ENCODE measurements at places on chromosomes 5 and 9.

DNA sequence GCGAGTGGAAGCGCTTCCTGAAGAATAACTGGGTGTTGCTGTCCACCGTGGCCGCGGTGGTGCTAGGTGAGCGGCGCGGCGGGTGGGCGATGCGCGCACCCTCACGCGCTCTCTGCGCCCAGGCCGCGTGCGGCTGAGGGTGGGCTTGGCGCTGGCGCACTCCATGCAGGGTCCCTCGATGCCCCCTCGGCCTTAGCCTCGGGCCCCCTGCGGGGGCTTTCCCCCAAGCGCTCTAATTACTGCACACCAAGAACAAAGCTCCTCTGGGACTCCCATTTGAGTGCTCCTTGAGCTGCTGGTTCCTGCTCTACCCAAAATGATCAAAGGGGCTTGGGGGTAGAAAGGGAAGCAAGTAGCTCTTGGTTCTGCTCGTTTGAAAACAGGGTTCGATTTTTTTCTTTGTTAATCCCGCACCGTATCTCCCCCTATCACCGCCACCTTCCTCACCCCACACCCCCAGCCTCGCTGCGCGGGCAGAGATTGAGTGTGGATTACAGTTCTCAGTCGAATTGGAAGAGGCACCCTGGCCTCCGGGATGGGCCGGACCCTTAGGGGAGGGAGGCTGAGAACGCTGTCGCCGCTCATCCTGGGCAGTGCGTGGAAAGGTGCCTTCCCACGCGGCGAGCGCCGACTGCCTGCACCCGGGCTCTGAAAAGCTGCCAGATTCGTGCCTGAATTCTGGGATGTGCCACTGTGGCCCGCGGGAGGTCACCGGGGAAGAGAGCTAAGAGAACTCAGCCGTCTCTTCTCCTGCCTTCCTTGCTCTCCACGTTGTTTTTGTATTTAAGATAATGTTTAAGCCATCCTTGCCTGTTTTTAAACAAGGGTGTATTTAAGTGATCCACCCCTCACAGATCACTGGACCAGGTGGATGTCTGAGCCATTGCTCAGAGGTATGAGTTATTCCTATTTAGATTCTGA, 697 bp downstream of the SLC1A1 start:
- no peak for DNase-seq

- no peak for DNase-seq
These were observed 636.1 kb downstream of the KIF4B start for GRCh38 chr5:155649666-155650065.

- no peak for DNase-seq
These were observed at the start of gene EGFLAM for GRCh38 chr5:38258319-38259061. Gene EGFLAM (plus strand): TSS chr5:38258559. CDS start chr5:38258755, 196 bp downstream.

- no peak for DNase-seq
These were observed 30.0 kb upstream of the SLC6A19 start for GRCh38 chr5:1171340-1171941.

GRCh38 chr9:4082948-4083347, 216.9 kb downstream of the GLIS3 start:
- DNase-seq = no peak

- DNase-seq = no peak
These were observed 448.4 kb downstream of the BNC2 start for GRCh38 chr9:16422114-16422513.

DNA sequence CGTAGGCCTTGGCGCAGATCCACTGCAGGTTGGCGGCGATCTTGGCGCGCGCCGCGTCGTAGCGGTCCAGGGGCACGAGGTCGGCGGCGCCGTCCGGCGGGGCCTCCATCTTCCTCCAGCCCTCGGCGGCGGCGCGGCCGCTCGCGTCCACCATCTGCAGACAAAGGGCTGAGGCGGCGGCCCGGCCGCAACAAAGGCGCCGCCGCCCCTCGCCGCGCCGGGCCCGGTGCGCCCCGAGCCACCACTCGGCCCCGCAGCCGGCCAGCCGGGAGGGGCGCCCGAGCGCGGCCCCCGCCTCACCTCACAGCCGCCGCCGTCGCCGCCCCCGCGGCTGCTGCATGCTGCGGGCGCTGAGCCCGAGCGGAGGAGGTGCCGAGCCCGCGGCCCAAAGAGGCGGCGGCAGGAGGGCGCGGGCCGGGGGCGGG, 328 bp downstream of the CAMSAP1 start:
- no peak for DNase-seq

DNA sequence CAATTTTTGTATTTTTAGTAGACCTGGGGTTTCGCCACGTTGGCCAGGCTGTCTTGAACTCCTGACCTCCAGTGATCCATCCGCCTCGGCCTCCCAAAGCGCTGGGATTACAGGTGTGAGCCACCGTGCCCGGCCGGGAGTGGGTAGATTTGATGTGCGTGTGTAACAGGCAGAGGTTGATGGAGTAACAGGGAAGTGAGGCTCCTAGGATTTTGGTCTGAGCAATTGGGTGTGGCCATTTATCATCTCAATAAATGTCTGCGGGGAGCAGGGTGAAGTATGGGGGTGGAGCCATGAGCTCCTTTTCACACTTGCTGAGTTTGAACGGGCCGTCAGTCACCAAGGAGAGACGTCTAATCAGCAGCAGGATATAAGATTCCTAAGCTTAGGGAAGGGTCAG, 1.2 kb upstream of the REXO4 start:
- no peak for DNase-seq

GRCh38 chr5:135729321-135729786, 105.1 kb upstream of the SLC25A48 start:
- no peak for DNase-seq

- no peak for DNase-seq
These were observed 16.8 kb downstream of the KLF4 start for GRCh38 chr9:107472581-107473340.

GRCh38 chr5:45696206-45696836, at the start of gene HCN1:
Gene HCN1 (minus strand): TSS chr5:45696380.
- no peak for DNase-seq

- no peak for DNase-seq
These were observed 233.8 kb upstream of the TMEM161B start for GRCh38 chr5:88502179-88503040.

DNA sequence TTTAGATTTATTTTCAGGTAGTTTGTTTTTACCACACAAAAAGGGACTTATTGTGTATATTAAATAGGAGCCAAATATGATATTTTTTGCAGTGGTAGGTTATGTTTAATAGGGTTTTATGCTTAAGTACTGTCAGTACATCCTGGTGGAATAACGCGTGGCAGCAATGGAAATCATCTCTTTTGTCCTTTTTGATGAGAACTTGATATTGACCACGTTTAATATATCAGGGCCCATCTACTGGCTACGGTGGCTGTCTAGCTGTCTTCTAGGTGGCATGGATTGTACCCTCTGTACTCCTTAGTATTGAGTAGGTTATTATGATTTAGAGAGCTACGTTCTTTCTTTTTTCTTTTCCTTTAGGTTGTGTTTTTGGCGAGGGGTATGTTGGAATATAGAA, 2.6 kb downstream of the BASP1 start:
- no peak for DNase-seq

GRCh38 chr9:6931913-6932312, 174.1 kb downstream of the KDM4C start:
- no peak for DNase-seq

DNA sequence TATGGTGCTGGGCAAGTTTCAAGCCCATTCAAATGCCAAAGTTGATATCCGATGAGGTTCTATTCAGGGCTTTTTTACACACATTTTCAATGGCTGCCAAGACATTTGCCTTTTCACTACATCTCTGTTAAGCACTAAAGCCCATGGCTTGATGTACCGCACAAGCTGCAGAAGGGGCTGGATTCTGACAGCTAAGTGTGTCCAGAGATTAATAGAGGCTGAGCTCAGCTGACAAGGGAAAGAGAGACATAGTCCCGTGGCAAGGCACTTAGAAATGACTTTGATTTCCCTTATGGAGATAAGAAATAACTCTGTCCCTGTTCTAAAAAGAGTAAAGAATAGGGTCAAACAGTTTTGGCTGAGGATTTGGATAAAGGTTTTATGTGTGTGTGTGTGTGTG, 198.6 kb downstream of the DMRT2 start:
- DNase-seq = no peak

DNA sequence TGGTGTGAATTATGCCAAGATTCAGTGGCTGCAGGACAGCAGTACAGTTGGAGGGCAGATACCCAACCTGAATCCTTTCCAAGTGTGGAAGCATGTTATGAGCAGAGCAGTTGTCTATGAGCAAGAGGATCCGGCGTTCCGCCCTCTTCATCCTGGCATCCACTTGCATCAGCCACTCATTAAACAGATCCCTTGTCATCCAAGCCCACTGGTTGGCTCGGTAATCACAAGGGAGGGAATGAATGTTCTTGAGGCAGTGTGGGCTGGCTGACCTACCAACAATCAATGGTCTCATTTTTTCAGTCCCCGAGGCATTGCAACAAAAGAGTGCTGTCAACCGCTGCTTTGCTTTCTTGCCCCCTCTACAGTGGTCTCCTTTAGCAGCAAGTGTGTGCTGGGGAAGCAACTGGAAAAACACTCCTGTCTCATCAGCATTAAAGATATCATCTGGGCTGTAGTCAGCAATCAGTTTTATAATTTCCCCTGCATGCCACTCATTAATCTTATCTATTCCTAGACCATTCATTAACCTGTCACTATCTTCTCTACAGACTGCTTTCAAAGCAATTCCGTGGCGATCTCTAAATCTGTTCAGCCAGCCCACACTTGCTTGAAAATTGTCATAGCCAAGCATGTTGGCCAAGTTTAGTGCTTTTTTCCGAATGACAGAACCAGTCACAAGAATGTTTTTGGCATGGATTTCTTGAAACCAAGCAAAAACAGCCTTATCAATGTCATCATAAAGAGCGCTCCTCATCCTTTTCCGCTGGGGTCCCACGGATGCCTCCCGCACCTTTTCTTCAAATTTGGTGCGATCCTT, 4.9 kb downstream of the TIGD6 start:
- no peak for DNase-seq

DNA sequence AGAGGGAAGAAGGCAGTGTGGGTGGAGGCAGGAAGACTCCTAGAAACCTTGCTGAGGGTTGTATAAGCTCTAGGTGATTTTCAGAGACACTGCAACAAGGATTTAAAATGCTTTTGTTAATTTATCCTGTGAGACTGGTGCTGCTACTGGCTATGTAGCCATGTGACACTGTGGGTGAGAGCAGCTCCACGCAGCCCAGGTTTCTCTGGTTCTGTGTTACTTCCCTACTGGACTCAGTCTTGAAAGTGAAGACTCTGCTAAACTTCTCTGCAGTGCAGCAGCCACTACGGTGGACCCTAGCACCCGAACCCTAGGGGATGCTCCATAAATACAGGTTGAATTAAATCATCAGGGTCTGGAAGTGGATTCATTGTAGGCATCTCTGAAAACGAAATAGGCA, 25.8 kb upstream of the EFNA5 start:
- DNase-seq = no peak

GRCh38 chr9:128254362-128254761, 21.4 kb downstream of the GOLGA2 start:
- DNase-seq = no peak

DNA sequence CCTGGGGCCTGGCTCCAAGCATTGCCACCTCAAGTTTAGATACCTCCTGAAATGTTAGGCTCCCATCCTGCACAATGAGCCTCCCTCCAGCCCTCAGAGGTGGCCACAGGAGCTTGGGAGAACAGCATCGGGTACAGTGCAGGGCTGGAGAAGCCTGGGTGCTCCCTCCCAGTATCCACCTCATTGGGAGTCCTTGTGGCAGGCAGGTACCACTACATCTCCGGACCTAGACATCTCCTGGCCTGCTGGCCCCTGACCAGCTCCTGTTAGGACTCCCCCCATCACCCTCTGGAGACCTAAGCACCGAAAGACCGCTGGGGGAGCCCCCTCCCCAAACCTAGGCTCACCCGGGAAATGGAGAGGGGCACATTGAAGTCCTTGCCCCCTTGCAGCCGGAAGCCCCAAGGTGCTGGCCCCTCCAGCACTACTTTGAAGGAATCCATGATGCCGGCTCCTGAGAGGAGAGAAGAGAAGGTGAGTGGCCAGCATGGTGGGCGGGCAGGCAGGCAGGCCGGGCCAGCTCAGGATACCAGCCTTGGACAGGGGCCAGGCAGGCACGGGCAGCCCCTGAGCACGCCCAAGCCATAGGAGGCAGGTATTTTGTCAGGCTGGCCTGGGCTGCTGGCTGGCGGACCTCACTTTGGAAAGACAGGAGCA, 1.2 kb downstream of the PDLIM7 start:
- no peak for DNase-seq

- DNase-seq = no peak
These were observed 37.3 kb downstream of the CFAP77 start for GRCh38 chr9:132447346-132447745.

GRCh38 chr5:157076558-157076957, 17.6 kb upstream of the HAVCR1 start:
- DNase-seq = no peak

DNA sequence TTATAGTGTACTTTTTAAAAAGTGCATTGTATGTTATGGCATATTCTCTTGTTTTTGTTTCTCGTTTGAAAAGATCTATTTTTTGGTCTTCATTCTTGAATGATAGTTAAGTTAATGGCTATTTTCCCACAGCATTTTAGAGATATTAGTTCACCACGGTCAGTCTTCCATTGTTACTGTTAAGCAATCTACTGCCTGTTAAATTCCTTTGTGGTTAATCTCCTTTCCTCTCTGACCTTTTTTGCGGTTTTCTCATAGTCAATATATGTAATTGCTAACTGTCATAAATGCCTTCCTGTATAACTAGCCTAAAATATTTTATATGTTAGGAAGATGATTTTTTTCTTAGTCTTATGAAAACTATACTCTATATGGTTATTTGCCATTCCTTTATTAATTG, 250.8 kb upstream of the FBXL7 start:
- no peak for DNase-seq

GRCh38 chr5:155987265-155987810, 339.6 kb upstream of the SGCD start:
- no peak for DNase-seq

- DNase-seq = no peak
These were observed 131.0 kb upstream of the DAB2 start for GRCh38 chr5:39555788-39556187.

DNA sequence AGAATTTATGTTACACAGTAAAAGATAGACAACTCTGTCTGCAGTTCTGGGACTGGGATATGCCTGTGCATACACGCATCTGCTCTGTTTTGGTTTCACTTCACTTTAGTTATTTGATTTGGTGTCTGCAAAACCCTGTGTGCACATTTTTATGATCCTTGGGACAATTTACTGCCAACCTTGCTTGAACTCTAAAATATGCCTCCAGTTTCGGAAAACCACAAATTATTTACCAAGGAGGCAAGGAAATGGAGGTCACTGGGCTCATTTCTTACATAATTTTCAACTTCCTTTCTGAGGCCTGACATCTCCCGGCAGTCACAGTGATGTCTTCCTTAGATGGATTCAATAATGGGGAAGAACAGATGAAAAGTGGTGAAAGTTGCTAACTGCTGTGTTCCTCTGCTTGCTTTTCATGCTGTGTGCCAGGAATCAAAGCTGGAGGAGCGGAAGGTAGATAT, 61.2 kb upstream of the TAF11L2 start:
- DNase-seq = no peak

- no peak for DNase-seq
These were observed 11.1 kb upstream of the RXRA start for GRCh38 chr9:134314950-134315715.
